ENCODE measurements at places on chromosomes 12 and 14.

GRCh38 chr12:127767656-127768055 is 499.3 kb upstream of the TMEM132C start:
- no peak for DNase-seq

GRCh38 chr14:100062590-100062989 is 2.6 kb upstream of the EVL start:
- DNase-seq, result no peak

DNA sequence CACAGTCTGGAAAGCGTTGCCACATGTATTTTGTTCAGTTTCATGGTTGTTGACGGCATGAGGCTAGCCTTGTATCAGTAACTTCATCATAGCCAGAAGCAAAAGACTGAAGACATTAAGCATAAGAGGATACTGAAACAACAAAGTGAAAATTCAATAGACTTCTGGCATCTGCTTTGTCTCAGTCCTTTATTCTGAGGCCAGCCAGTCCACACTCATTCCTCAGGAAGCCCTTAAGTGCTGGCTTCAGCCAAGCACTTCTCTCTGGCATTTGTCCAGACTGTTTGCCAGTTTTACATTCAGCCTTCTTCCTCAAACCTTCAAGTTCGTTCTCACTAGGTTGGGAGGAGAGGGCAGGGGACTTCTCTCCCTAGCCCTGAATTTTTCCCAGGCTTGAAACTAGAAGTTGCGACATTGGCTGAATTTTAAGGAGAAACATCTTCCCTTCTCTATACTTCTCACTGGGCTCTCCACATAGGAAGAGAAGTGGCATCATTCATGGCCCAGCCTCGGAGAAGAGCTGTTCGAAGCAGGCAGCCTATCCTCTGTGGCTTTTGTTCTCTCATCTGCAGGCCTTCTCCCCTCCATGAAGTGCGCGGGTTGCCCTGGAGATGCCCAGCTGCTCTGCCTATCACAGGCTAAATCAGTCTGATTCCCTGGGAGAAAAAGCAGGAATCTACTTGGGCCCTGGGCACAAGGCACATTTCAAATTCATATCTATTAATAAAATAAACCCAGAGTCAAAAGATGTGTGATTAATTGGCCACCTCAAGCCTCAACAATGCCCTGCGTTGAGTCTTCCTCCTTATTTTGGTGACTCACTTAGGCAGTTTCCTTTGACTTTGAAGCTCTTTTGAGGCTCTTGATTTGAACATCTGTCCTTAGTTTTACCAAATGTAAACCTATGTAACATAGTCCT is 130.9 kb upstream of the PLEKHA5 start:
- peak; percentile 47 for DNase-seq

DNA sequence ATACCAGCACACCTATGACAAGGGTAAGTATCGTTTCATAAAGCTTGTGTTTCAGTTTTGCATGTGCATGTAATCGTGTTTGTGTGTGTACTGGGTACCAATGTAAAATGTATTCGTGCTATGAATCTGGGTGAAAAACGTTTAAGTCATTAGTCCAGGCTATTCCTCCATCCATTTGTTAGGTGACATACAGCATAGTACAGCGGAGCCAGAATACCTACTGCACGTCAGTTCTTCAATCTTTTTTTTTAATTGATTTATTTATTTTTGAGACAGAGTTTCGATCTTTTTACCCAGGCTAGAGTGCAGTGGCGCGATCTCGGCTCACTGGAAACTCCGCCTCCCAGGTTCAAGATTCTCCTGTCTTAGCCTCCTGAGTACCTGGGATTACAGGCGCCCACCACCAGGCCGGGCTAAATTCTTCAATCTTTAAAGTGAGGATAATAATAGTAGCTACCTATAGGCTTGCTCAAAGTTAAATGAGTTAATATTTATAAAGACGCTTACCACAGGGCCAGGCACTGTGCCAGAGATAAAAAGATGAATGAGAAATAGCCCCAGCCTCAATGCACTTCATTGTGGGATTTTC is 661 bp upstream of the RPS26 start:
- DNase-seq, result no peak

- DNase-seq, result peak; percentile 68
These were observed 119.8 kb upstream of the CPM start for GRCh38 chr12:69052613-69053408.

GRCh38 chr12:76117751-76118150 is 33.3 kb upstream of the NAP1L1 start:
- no peak for DNase-seq

- no peak for DNase-seq
These were observed 136.9 kb downstream of the ITPR2 start for GRCh38 chr12:26696048-26696612.

DNA sequence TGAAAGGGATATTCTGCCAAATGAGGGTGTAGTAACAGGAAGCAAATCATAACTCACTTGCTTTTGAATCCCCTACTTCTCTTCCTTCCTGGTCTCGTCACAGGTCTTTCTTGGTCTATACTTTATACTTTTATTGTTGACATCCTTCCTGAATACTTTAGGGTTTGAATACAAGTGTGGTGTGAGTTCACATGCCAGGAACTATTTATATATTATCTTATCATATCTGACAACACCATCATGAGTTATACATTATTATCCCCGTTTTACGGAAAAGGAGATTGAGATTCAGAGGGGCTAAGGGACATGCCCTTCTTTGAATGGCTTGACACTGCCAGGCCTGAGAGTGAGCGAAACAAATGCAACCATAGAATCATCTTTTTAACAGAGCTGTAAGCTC is 33.0 kb upstream of the TSPAN8 start:
- DNase-seq, result no peak

DNA sequence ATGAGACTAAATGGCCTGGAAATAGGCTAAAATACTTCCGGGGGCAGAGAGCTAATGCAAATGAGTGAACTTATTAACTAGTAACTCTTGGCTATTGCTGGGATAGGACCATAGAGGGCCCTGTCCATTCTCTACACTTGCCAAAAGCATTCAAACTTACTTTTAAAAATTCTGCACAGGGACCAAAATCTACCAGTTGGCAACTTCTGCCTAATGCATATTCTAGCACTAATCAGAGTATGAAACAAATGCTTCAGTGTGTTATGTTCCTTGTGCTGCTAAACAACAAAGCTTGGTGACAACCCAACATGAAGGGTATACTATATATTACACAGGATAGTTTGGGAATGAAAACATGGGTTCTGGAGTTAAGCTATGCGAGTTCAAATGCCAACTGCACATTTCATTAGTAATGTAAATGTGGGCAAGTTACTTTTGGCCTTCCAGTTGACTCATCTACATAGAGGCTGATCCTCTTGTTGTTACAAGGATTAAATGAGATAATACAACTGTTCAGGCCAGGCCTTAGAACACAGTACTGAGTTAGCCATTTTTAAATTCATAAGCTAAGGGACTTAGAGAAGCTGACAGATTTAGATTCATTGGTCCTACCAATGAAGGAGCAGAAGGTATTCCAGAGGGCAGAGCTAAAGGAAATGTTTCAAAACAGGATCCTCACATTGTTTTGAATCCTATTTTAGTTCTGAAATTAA is 32.4 kb downstream of the HIGD1C start:
- DNase-seq, result no peak

Measured in GM04503 (cell line).